ENCODE measurements at places on chromosomes 1 and 21.

DNA sequence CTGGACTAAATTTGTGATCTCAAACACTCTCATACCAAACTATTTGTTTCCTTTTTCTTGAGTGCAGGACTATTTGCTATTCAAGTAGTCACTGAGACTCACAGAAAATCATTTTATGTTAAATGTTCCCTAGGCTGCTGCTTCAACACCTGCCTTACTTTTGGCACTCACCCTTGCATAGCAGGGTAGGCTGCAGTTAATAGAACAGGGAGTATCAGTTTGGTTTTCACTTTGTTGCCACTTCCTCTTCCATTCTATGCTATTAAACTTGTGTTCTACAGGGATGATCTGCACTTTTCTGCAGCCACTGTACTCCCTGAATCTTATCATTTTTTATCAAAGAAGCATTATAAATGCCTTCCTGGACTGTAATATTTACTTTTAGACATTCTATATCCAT lies 148.7 kb upstream of the PRMT6 start:
- no peak for DNase-seq

- DNase-seq = no peak
Measured at GRCh38 chr1:30929944-30930525, 21.5 kb upstream of the SDC3 start.

- peak; percentile 99 for DNase-seq
Measured at GRCh38 chr21:42939582-42940413, 14.4 kb upstream of the ERVH48-1 start.

- no peak for DNase-seq
Measured at GRCh38 chr21:43347461-43348169, 79.3 kb downstream of the SIK1 start.

- DNase-seq = no peak
Measured at GRCh38 chr1:84412316-84412942, 14.1 kb downstream of the DNASE2B start.

- DNase-seq = no peak
Measured at GRCh38 chr1:246121533-246121932, 385.5 kb downstream of the SMYD3 start.

DNA sequence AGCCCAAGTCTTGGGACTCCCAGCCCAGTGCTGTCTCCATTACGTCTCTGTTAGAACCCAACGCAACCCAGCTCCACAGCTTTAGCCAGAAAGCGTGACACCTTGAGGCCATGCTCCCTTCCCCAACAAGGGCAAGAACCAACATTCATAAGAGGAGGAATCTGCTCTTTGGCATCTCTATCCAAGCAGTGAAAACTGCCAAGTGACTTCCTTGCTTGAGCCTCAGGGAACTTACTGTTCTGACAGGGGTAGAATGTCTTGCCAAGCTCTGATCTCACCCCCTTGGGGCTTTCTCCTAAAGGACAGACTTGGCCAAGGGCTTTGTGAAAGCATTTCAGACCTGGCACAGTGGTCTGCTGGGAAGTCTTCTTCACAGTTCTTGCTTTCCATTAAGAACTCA lies 56.6 kb downstream of the SYT6 start:
- no peak for DNase-seq

DNA sequence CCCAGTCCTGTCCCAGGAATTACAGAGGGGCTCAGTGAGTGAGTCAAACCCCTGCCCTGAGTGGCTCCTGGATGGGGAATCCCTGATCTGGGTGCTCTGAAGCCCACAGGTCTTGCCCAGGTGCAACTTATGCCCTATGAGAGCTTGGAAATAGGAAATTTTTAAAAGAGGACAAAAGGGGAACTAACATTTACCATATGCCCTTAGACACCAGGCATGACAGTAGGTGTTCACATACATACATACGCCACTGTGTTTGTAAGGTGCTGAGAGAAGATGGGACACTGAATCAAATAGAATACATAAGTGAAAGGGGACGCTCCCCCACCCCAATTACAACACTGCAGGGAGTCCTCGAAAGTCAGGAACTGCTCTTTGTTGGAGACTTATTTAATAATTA lies 1.4 kb downstream of the CFAP45 start:
- no peak for DNase-seq

GRCh38 chr1:211327346-211327921 lies 801 bp downstream of the TRAF5 start:
- DNase-seq = peak; percentile 22

DNA sequence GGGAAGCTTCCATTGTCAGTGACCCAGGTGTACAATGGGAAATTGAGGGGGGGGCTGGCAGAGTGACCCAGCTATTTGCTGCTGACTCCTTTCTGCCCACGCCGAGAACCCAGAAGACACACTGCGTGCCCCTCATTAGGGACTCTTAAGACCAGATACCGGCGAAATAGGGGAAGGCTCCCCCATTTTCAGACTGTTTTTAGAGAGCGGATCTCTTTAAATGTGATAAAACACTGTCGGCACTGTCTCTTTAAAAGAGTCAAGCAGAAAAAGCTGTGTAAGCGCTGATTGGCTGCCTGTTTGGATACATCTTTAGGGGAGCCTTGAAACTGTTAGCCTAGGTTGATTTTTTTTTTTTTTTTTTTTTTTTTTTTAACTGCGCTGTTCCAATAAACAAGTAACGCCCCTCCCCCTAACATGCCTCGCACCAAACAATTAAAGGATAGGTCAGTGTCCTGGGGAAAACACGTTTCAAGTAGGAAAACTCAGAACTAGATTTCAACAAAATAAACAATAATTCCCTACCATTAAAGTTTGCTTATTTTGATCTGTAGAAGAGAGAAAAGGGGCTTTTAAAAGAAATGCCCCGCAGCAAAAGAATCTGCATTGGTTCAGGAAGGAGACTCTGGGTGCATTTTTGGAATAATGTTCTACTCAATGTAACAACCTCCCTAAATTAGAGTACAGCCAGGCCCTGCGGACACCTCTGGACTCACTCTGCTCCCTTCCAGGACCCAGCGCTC lies 1.4 kb upstream of the SSBP3 start:
- peak; percentile 93 for DNase-seq

GRCh38 chr1:2208309-2209239 lies 14.0 kb upstream of the FAAP20 start:
- DNase-seq = no peak

- DNase-seq = no peak
Measured at GRCh38 chr1:198263186-198263585, 106.4 kb downstream of the NEK7 start.

DNA sequence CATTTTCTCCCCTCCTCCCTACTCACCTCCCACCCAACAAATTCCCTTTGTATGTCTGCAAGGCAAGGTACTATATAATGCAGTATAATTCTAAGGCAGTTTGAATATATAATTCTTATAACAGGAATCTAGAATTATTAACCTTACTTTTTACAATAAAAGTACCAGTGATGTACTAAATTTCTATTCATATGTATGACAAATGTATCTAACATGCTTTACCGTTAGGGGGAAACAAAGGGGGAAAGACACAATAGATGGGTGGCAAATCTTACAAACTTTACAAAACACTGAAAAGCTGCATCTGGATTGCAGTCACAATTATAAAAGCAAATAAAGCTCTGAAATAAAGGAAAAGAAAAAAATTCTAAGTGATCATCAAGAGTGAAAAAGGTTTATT lies 2.3 kb downstream of the PIK3R3 start:
- DNase-seq = no peak

DNA sequence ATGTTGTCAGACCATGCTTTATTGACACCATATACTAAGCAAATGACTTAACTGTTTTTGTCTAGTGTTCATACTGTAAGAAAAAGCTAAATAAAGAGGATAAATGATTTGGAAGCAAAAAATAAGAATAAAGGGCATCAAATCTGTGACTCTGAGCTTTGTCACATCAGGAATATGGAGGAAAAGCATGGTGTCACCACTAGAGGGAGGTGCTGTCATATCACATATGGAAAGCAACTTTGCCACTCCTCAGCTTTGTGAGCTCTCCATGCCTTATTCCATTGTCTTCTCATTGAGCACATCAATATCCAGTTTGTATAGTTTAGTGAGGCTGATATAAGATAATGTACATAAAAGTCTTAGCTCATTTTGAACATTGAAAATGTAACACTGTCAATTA lies 20.8 kb upstream of the GBP1 start:
- no peak for DNase-seq

GRCh38 chr1:159177272-159177907 lies 6.0 kb downstream of the CADM3 start:
- DNase-seq = no peak

DNA sequence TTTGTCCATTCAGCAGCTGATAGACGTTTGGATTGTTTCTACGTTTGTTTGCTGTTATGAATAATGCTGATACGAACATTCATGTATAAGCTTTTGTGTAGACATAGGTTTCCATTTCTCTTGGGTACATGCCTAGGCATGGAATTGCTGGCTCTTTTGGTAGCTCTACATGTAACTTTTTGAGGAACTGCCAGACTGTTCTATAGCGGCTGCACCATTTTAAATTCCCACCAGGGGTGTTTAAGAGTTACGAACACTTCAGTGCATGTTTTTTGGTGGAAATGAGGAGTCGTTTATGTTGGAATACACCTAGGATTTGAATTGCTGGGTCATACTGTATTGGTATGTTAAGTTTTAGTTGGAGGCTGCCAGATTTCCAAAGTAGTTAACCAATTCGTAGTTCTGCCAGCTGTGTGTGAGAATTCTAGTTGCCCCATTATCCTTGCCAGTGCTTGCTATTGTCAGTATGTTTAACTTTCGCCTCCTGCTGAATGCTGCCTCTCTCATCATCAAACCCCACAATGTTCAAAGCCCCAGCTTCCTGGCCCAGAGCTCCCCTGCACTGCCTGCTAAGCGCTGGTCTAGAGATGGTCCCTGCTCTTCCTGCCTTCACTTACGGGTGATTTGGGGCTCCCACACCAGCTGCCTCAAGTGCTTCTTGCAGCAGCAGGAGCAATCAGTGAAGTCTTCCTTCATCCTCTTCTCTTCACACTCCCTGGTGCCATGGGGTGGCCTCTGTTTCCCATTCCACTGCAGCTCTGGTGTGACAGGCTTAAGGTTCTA lies 81.0 kb downstream of the MAN1C1 start:
- no peak for DNase-seq

DNA sequence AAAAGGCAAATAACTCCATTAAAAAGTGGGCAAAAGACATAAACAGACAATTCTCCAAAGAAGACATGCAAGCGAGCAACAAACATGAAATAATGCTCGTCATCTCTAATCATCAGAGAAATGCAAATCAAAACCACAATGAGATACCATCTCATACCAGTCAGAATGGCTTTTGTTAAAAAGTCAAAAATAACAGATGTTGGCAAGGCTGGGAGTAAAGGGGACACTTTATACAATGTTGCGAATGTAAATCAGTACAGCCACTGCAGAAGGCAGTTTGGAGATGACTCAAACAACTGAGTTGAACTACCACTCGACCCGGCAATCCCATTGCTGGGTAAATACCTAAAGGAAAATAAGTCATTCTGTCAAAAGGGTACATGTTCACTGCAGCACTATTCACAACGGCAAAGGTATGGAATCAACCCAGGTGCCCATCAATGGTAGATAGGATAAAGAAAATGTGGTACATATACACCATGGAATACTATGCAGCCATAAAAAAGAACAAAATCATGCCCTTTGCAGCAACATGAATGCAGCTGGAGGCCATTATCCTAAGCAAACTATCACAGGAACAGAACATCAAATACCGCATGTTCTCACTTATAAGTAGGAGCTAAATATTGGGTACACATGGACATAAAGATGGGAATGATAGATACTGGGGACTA lies 25.9 kb downstream of the TSPAN2 start:
- no peak for DNase-seq

- no peak for DNase-seq
Measured at GRCh38 chr1:30840904-30841598, 67.5 kb downstream of the SDC3 start.

GRCh38 chr1:20483833-20484518 lies 2.0 kb downstream of the CAMK2N1 start:
- no peak for DNase-seq

- no peak for DNase-seq
Measured at GRCh38 chr1:236733653-236734052, 47.4 kb downstream of the ACTN2 start.

GRCh38 chr1:96968541-96968940 lies 247.0 kb downstream of the PTBP2 start:
- no peak for DNase-seq

- DNase-seq = no peak
Measured at GRCh38 chr1:62038594-62039284, 155.9 kb upstream of the L1TD1 start.

DNA sequence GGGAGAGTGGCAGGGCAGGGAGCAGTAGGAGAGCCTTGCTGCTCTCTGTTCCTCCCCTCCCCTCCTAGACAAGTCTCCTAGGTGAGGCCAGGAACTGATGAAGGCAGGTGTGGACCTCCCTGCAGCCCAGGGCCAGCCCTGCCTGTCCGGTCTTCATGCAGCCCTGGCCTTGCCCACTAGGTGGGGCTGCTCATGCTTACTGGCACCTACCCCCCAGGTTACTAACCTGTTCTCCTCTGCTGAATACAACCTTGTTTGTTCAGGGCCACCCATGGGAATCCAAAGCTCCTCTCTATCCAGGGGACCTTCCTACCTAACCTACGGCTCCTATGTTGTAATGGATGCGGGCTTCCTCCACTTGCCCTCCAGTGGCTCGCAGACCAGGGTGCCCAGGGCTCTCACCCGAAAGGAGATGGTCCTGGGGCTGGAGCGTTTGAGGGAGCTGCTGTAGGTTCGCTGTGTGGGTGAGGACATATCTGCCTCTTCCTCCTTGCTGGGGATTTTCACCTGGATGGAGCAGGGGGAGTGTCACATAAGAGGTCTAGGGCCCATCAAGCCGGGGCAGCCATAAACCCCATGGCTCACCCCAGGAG lies 7.9 kb upstream of the TNNT2 start:
- no peak for DNase-seq

GRCh38 chr1:90717665-90718410 lies 736 bp upstream of the BARHL2 start:
- DNase-seq = no peak

GRCh38 chr1:88736633-88737248 lies 52.7 kb downstream of the PKN2 start:
- DNase-seq = no peak

- DNase-seq = no peak
Measured at GRCh38 chr1:51070640-51071039, 31.4 kb upstream of the C1orf185 start.

DNA sequence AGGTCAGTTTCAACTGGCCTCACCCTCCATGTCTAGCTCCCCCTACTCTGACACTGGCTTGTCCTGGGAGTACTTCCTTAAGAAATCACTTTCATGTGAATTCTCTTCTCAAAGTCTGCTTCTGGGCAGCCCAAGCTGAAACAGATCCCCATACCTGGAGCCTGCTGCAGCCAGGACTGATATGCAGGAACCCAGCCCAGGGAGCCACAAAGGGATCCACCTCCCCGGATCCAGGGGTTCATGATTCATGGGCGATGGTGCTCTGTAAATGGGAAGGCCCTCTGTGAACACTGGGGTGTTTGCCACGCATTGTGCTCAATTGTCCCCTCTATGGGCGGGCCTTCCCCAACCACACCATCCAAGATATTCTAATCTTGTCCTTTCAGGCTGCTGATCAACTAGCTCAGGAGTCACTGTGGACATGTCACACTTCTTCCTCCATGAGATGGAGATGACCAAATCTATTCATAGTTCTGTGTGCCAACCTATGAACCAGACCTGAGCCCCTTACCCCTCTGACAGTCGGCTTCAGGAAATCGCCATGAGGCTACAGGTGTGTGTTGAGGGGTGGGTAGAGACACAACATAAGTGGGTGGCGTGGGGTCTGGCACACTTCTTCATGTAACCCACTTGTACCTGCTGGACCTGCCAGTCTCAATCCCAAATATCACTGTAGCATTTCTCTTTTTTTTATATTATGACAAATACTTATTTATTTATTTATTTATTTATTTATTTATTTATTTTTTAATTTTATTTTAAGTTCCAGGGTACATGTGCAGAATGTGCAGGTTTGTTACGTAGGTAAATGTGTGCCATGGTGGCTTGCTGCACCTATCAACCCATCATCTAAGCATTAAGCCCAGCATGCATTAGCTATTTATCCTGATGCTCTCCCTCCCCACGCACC lies 41.8 kb downstream of the RUNX3 start:
- DNase-seq = no peak

Data from forelimb muscle (tissue), 1 donor.